ENCODE measurements at places on chromosomes 4 and X.

- DNase-seq, result no peak
Measured at GRCh38 chrX:109760922-109761250, 27.8 kb upstream of the ACSL4 start.

DNA sequence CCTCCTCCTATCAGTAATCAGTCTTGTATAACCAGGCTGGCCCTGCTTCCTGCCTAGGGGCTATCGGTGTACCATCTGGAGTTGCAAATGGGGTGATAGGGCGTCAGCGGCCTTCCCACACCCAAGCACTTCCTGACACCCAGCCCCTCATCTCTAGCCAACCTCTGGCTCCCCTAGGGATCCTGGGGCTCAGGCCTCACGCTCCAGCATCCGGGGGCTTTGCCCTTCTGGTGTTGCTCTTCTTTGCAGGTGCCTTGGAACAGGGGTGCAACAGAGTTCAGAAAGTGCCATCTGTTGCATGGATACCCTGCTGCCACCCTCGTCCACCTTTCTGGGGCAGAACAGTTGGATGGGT, 4.1 kb downstream of the IL9R start:
- no peak for DNase-seq

GRCh38 chrX:132748909-132749308, 209.5 kb downstream of the HS6ST2 start:
- DNase-seq, result no peak

- DNase-seq, result no peak
Measured at GRCh38 chr4:10762561-10762960, 78.0 kb upstream of the CLNK start.
